ENCODE measurements at places on chromosomes 11 and 22. TPM values are rescaled to one million over a fixed set of nuclear protein-coding genes. Genes with fewer than 3 reads are reported as not detected.

DNA sequence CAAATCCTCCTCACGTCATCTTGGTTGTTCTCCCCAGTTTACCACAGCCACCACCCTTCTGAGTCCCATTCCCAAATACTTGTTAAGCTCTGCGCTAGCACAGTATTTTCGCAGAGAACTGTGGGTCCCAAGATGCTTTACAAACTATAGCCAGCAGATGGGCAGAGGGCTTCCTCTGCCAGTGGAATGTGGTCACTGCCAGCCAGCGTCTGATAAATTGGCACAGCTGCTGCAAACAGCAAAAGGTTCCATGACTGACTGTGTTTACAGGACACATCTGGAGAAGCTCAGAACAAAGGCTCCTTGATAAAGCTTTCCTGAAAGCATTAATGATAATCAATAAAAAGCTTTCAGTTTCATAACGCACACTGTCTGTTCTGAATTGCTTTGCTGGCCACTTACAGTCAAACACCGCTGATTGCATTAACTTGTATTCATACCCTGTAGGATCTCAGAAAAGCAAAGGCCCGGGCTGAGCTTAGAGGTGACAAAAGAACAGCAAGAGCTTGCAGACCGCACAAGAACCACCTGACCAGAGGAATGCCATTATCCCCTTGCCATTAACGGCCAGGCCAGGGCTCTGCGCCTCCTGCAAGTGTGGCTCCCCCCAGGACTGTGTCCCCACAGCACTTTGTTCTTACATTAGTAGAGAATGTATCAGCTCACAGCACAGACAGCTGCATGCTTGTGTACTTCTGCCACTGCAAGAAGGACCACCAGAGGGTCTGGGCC, 120.6 kb downstream of the MICAL3 start:
- no peak for DNase-seq

DNA sequence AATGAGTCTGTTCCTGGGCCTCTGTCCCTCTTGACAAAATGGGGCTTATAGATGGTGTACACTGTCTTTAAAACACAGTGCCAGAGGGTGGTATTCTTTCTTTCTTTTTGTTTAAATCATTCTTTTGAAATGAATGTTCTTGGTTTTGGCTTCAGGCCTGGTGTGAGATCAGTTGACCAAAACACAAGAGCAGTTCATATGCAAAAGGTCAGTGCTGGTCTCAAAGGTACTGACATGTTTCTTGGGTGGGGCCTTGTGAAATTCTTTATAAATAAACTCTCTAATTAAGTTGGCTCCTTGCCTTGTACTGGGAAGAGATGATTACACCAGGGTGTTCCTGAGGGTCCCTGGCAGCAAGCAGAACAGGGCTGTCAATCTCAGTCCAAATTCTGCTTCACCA, 110.0 kb downstream of the FBXO7 start:
- DNase-seq, result no peak

- DNase-seq, result no peak
Measured at GRCh38 chr11:84144531-84144930, 858.4 kb upstream of the CCDC90B start.

- no peak for DNase-seq
Measured at GRCh38 chr11:130243816-130244215, 70.9 kb downstream of the ZBTB44 start.

DNA sequence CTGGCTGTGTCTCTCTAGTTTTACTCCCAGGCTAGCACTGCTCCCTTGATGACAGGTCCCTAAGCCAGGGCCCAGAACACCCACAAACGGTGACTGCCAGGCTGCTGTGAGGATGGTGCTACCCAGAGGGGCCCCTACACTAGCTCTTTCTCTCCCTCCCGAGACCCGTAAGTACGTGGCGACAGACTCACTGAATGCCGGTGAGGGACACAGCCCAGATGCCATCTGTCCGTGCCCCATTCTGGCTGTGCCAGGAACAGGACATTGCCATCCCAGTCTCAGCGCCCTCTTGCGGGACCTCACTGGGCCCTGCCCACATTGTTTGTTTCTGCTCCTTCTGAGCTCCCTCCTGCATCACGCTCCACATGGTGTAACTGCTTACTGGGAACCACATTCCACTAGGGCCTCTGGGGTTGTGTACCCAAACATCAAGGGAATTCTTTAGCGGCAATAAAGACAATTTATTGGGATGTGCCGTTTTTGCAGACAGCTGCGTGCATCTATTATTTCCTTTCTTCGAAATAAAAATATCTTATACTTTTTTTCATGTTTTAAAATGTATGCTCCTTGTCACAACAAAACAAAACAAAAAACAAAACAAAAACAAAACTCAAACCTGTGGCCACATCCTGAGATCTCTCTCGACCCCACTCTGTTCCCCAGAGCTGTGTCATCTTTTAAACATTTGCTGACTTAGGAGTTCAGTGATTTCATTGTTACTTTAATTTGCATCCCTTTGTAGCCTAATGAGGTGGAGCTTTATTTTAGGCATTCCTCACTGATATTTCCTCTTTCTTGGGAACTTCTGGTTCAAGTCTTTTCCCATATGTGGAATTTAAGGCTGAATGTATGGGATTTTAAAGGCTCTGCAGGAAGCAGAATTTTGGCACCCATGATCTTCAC, 4.4 kb upstream of the TPCN2 start:
- no peak for DNase-seq

MCHR1 gene
- 0.10 TPM for polyA plus RNA-seq

- no peak for DNase-seq
Measured at GRCh38 chr11:92489826-92490399, 265.3 kb downstream of the FAT3 start.

Data from left renal cortex interstitium (tissue), 4 donors.